ENCODE measurements at places on chromosomes 1 and 21. TPM values are rescaled to one million over a fixed set of nuclear protein-coding genes. Genes with fewer than 3 reads are reported as not detected.

DNA sequence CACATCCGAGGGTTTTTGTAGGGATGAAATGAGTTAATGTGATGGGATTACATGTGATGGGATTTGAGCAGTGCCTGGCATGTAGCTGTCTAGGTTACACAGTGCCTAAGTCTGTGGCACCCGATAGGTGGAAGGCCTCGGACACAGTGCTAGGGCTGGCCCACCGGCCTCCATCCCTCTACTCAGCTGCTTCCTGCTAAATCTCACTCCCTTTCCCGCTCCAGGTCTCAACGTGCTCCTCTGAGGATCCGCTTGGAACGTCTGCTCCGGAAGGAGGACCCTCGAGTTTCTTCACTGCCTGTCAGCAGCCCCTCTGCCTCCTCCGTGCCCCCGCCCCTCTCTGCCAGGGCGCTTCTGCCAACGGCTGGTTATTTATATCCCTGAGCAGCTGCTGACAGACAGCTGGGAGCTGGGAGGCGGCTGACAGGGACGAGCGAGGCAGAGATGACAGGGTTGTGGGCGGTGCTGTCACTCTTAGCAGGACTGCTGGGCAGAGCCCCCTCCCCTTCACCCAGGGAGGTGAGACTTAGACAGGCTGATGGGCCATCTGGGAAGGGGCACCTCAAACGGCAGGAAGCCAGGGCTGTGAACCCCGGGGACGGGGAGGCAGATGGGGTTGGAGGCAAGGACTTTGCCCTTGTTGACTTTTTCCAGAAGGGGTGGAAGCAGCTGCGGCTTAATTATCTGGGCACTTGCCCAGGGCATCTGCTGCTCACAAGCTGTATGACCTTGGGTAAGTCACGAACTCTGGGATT is 26.6 kb upstream of the LRRN2 start:
- H3K27ac ChIP-seq = no peak overlapping the region
- no peaks in the 10 kb centered on the region for H3K4me1 ChIP-seq
- no peak overlapping the region for H3K4me3 ChIP-seq
- no peak for DNase-seq
- H3K36me3 ChIP-seq = peaks cover 2% of the 10 kb centered on the region

DNA sequence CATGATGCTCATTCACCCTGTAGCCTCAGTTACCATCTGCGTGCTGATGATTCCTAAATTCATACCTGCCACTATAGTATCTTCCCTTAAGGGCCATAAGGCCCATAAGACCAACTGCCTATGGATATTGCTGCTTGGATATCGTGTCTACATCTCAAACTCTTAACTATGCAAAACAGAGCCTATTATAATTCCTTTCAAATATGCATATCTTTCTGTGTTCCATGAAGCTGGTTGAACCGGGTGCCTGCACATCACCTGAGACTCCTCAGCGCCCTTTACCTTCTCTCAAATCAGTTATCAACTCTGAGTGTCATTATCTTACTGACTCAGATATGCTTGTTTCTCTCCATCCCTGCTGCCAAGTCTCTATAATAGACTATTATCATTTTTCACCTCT is 311.2 kb downstream of the PAPPA2 start:
- H3K27ac ChIP-seq = no peak overlapping the region
- no peaks in the 10 kb centered on the region for H3K36me3 ChIP-seq
- DNase-seq = no peak
- no peaks in the 10 kb centered on the region for H3K27me3 ChIP-seq

Gene SEC16B
- not detected for total RNA-seq

Gene BSND
- total RNA-seq = 0.07 TPM
